Endothelial cell of umbilical vein (primary cell): ENCODE measurements at places on chromosomes 6 and 20.
A peak's percentile ranks its signal among the peaks of the same experiment; 100 is the strongest.

GRCh38 chr20:35286077-35286898, 1.7 kb upstream of the EIF6 start:
- DNase-seq: no peak

GRCh38 chr6:166331503-166332415, 10.6 kb downstream of the SFT2D1 start:
- no peak for DNase-seq

DNA sequence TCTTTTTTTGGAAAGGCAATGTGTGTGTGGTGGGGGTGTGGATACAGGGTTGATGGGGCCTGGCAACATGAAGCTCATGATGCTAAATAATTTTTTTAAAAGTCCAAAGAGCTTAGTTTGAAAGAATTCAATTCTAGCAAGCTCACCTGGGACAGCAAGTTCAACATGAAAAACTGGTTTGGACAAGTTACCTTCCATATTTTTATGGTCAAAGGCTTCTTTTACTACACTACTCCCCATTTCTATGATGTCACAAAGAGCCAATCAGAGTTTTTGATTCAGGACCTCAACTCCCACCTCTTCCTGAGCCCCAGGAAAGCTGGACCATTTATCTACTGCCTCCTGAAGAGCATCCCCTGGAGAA, 66.1 kb upstream of the CTNNBL1 start:
- no peak for DNase-seq

GRCh38 chr6:143097224-143097795, 36.6 kb downstream of the AIG1 start:
- DNase-seq: no peak

GRCh38 chr20:4574356-4574690, 147.4 kb upstream of the PRND start:
- no peak for DNase-seq

DNA sequence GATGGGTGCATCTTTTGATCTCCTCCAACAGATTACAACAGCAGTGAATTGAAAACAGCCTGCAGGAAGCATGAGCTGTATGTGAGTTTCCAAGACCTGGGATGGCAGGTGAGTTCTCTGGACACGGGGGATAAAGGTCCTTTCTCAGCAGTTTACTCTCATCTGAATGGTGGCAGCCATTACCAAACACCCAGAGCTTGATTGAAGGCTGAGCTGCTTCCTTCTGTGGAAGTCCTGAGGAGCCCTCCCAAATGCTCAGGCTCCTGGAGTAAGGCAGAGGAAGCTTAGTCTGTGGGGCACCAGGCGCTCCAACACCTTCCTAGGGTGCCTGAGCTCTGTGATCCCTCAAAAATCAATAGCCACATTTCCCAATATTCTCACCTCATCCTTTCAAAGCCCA, 31.5 kb downstream of the TXNDC5 start:
- no peak for DNase-seq

GRCh38 chr6:150185732-150186117, 42.9 kb downstream of the PPP1R14C start:
- DNase-seq: no peak

DNA sequence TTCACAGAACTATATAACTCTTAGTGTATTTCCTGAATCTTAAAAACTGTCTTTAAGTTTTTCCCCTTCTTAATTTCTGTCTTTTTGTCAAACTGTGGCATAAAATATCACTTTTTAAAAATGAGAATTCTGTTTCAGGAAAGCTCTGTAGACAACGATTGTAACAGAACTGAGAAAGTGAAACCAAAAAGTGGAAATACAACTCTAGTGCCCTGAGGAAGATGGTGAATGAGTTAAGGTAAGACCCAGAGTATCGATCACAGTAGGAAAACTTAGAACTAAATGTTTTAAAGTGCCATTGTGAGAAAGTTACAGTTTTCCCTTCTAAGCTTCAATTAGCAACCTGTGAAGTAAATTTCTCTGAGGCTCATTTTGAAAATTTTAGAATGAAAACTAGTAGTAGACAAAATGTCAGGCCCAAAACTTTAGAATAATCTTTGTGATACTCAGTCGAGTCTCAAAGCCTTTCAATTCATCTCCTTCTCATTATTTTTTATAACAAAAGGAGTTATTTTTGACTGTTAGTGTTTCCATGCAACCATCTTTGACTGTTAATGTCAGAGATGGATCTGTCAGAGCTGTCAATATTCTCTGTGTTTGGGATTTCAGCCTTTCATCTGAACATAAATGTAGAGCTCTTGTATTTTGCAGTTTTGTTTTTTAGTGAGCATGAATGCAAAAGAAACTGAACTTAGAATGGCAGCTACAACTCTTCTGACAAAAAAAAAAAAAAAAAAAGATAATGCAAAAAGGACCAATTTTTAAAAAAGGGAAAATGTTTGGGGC, 19.0 kb upstream of the TRDN start:
- peak; percentile 43 for DNase-seq

DNA sequence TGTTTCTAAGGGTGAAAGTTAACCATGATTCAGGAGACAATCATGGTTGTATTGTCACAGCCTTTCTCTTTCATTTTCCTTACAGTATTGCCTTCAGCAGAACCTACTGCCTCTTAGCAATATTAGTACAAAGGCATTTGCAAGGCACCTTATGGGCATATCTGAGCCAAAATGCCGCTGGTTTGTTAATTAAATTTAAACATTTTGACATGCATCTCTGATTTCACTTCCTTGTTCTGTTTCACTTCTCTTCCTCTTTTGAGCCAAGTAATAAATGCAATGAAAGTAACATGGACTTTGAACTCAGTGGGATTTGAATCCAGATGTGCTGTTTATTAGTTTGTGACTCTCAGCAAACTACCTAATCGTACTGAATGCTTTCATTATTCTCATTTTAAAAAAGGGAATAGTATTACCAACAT, 467.4 kb upstream of the CITED2 start:
- no peak for DNase-seq

- no peak for DNase-seq
Measured at GRCh38 chr20:19381947-19382346, 169.5 kb downstream of the SLC24A3 start.

DNA sequence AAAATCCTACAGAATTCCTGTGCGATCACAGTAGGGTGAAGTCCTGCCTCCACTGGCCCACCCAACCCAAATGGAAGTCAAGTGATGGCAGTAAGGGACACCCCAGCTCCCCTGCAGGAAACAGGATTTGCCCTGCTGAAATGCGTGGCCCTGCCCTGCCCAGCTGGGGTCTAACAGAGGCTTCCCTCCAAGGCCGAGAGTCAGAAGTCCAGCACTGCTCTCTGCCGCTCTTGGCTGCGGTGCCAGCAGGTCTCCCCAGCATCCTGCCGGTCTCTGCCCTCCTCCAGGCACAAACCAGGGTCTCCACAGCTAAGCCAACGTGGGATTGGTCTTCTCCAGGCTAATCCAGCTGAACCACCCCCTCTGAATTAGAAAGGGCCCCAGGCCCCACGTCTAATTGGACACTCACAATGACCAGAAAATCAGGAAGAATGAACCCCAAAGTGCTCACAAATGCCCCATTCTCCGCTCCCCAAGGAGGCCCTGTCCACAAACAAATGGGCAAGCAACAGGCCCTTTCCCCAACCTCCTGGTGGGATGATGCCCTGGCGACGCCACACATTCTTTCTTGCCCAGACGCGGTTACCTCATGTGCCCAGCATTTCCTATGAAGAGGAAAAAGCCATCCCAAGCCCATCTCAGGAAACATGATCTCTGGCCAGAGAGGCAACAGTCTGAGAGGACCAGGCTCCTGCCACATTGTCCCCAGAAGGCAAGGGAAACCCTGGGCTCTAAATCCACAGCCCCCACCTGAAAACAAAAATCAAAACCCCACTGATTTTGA, 117.2 kb downstream of the BANF2 start:
- no peak for DNase-seq

DNA sequence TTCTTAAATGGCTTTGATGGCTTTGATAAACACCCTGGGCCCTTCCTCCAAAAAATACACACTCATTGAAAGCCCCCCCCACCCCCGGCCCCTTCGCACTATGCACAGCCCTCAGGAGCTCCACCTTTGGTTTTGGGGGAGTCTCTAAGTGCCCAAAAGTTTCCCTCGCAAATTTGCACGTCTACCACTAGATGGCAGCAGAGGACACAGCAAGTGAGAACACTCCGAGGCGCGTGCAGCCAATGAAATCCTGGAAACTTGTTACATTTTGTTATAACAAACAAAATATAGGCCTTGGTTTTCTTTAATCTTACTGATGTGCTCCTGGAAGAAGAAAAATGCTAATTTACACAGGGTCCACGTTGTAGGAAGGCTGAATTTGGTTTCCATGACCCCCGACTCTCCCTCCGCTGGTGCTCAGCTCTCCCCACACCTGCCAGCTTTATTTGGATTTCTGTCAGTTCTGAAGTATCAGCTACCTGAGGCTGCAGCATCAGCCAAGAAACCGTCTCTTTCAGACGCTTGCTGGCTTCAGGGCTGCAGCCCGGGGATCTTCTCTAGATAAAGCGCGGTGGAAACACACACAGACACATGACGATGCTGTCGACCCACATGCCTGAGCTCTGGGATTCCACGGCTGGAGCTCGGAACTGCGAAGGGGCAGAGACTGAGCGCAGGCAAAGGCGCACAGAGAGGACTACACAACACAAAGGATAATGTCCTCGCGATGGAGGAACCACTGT, 148.3 kb upstream of the RPS6KA2 start:
- peak; percentile 48 for DNase-seq

DNA sequence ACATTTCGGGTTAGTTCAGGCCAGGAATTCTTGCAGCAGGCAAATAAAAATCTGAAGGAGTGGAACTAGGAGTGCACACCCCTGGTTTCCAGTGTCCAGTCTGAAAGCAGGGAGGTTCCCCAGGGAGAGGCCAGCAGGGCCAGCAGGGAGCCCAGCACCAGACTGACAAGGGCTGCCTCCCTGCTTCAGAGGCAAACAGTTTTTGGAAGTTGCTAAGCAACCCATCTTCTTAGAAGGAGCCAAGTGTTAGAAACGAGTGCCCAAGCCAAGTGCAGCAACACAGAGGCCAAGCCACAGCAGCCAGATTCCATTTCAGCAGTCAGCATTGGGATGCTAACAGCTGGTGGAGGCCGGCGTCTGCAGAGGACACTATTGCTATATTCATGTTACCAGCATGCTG, 179.1 kb downstream of the SYNDIG1 start:
- DNase-seq: no peak

DNA sequence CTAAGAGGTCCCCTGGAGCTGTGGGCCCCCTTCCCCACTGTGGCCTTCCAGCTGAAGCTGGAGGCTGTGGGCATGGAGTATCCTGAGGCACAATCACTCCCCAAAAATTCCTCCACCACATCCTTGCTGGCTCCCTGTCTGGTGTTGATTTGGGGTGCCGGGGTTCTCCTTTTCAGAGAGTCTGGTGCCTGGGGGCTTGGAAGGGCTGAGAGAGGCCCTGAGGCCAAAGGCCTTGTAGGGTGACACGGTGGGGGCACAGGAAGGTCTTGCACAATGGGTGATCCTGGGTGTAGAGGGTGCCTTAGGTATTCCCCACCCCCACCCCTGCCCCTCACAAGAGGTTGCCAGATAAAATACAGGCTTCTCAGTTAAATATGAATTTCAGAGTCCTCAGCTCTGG, 33.2 kb upstream of the VEGFA start:
- DNase-seq: no peak

DNA sequence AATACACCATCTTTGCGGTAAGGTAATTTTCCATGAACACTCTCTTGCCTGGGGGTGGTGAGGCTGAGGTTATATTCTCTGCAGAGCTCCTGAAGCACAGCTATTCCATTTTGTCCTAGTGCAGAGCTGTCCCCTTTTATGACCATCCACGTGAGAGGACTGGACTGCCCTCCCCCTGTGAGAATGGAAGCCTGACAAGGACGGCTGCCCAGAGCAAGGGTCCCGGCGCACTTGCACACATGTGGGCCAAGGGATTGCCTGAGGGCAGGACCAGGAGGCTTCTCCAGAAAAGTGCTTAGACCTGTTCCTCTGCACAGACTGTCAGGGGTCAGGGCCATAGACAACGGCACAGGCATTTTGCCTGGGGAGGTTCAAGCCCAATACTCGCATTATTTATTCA, 48.2 kb downstream of the SLC22A23 start:
- no peak for DNase-seq

GRCh38 chr20:14477125-14477524, 139.7 kb upstream of the FLRT3 start:
- no peak for DNase-seq

DNA sequence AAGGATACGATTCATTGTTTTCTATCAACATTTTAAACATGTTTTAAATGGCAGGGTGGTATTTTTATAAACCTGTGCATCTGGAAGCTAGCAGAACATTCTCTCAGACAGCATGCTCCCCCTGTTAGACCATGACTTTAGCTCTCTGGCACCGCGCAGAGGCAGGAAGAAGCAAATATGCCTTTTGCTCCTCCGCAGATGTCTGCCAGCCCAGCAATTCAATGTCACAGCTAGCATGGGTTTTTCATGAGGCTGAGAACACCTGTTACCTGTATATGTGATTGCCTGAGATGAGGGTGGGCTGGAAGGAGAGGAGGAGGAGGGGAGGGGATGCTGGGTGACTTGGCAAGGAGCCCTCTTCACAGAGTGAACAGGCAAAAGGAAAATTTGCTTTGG, 6.7 kb downstream of the MTCH1 start:
- DNase-seq: peak; percentile 47

DNA sequence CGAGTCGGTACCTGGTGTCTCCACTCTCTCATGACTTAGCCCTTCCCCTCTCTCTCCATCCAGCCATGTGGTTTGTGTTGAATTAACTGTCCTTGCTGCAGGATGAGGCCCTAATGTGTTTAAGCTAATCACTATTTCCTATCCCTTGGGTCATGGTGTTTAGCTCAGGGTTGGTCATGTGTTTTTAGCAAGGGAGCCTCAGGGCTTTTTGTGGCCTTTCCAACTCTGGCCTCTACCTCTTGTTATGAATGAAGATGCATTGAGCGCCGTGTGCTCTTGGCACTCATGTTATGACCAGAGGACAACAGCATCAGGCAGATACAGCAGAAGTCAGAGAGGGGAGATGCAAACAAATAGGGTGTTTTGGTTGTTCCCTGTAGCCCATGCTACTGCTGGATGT, 674.2 kb upstream of the FLRT3 start:
- DNase-seq: no peak

DNA sequence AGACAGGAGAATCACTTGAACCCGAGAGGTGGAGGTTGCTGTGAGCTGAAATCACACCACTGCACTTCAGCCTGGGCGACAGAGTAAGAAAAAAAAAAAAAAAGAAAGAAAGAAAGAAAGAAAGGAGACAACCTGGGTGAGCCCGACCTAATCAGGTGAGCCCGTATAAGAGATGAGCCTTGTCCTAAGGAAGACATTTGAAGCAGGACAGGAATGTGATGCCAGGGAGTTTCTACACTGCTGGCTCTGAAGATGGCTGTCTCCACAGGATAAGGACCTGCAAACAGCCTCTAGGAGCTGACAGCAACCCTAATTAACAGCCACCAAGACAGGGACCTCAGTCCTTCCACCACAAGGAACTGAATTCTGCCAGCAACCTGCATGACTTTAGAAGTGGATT, 41.9 kb downstream of the NHLRC1 start:
- DNase-seq: no peak

GRCh38 chr6:72560721-72561593, 60.9 kb upstream of the KCNQ5 start:
- DNase-seq: no peak
